ENCODE measurements at places on chromosomes 11 and 22.

DNA sequence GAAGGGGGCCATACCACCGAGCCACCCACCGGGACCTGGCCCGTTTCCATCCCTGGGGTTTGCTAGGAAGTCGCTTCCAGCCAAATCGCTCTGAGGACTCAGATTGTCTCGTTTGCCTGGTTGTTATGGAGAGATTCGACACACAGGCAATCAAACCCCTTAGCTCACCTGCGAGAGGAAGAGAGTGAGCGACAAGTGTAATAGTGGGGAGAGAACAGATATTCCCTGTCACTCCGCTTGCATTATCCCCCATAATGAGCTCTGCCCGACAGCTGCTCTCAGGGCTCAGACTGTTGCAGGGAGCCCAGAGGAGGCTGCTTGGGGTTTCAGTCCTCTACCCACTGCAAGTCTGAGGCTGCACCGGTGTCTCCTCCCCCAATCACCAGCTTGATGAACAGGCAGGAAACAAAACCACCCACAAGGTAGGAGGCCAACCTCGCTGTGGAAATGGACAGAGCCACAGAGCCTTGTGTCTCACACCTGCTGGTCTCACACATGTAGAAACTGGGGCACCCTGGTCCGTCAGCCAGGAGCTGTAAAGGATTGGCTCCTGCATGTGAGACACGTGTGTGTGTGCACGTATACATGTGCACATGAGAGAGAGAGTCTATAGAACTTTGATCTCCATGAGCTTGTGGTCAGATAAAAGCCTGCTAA, 351.1 kb downstream of the BUD13 start:
- no peak for DNase-seq

- DNase-seq: no peak
Observed at GRCh38 chr22:38262051-38262795, 10.6 kb downstream of the TMEM184B start.

GRCh38 chr22:40908895-40909294, 42.3 kb upstream of the RBX1 start:
- no peak for DNase-seq

DNA sequence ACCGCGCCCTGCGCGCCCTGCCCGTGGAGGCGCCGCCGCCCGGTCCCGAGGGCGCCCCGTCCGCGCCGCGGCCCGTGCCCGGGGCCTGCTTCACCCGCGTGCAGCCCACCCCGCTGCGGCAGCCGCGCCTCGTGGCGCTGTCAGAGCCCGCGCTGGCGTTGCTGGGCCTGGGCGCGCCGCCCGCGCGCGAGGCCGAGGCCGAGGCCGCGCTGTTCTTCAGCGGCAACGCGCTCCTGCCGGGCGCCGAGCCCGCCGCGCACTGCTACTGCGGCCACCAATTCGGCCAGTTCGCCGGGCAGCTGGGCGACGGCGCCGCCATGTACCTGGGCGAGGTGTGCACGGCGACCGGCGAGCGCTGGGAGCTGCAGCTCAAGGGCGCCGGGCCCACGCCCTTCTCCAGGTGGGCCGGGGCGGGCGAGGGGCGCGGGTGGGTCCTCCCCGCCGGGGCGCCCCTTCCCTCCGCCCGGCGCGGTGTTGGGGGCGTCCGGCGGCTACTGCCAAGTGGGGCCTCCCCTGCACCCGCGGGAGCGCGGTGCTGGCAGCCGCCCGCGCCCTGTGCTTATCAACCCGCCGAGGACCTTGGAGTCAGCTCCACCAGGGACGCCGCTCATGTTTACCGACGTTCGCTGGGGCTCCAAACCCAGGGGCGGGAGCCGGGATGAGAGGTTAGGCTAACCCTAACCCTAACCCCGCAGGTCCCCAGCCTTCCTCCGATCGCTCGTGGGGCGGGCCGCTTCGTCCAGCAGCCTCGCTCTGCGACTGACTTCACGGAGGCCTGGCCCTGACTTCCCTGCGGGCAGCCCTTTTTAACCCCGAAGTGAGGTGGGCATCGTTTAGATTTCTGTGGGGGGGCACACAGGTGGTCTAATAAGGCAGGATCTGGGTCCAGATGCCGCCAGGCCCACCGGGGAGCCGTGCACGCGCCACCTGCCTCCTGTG, 649 bp downstream of the SELENOO start:
- DNase-seq: no peak

All from stimulated activated CD4-positive, alpha-beta T cell treated with anti-CD3 and anti-CD28 coated beads, Interleukin-12 subunit alpha, Interleukin-12 subunit beta, amount 100 ng/mL, for 24 hours (primary cell).